Activated naive CD8-positive, alpha-beta T cell treated with anti-CD3 and anti-CD28 coated beads for 36 hours (primary cell): ENCODE measurements at places on chromosomes 11 and 22. TPM values are rescaled to one million over a fixed set of nuclear protein-coding genes. Genes with fewer than 3 reads are reported as not detected.

DNA sequence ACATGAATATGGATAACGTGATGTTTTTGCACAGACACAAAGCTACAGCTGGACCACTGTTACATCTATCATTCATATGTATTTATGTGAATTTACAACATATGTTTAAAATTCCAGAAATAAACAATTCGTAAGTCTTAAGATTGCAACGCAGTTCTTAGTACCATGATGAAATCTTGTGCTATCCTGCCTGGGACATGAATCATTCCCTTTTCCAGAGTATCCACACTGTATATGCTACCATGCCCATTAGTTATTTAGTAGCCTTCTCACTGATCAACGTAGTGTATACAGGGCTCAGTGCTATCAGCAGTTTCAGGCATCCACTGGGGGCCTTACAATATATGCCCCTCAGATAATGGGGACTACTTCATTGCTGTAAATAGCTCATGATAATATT lies 4.3 kb downstream of the ATL3 start:
- no peak for DNase-seq
- peaks cover 8% of the 10 kb centered on the region for H3K36me3 ChIP-seq
- no peak overlapping the region for H3K4me3 ChIP-seq
- H3K4me1 ChIP-seq = peaks cover 40% of the 10 kb centered on the region

- no peak for DNase-seq
- H3K27ac ChIP-seq = no peak overlapping the region
- H3K4me1 ChIP-seq = no peaks in the 10 kb centered on the region
- no peaks in the 10 kb centered on the region for H3K36me3 ChIP-seq
- H3K27me3 ChIP-seq = peaks cover 6% of the 10 kb centered on the region
These were observed 28.0 kb downstream of the ZC3H12C start for GRCh38 chr11:110121204-110121603.

DNA sequence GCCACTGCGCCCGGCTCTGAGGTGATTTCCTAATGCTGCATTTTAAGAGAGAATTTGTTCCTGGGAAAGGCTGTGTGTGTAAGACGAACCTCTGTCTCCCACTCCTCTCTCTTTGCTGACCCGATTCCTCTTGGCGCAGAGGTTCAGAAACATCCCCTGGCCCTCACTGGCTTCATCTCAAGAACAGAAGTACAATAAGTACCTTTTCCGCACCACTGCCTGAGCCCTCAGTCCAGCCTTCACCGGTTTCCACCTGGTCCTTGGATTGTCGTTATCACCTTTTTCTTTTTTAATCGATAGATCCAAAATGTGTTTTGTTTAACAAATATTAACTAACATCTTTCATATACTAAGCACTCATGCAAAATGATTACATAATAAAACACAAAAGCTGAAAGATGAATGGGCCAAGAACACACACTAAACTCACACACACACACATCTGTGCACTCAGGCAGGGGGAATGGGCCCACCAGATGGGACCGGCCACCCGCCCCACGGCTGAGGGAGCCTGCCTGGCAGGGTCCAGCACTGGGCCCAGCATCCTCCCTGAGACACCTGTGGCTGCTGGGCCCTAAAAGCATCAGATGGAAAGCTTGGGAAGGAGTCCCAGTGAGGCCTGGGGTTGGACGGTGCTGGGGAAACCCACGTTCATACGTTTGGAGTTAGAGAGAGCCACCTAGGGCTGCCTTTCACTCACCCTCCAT lies 50.4 kb upstream of the A4GALT start:
- peaks cover 6% of the 10 kb centered on the region for H3K27me3 ChIP-seq
- no peak overlapping the region for H3K27ac ChIP-seq
- H3K4me3 ChIP-seq = no peak overlapping the region

Gene C11orf52
- total RNA-seq = not detected

Gene YPEL4
- 0.38 TPM for total RNA-seq

Gene MUC15
- not detected for total RNA-seq

DNA sequence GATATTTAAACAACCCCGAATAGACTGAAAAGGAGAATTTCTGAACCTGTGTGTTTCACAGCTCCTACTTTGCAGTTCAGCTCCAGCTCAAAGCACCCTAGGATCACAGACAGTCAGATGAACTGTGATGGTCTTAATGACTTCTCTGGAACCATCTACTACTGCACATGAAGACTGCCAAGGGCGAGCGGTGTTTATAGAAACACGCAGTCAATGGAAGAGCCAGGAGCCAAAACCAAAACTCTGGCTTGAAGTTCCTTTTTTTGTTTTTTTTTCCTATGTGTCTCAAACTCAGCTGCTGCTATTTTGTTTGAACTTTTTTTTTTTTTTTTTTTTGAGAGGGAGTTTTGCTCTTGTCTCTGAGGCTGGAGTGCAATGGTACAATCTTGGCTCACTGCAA lies 382.6 kb upstream of the SYN3 start:
- no peaks in the 10 kb centered on the region for H3K4me1 ChIP-seq
- no peak for DNase-seq
- peaks cover 2% of the 10 kb centered on the region for H3K36me3 ChIP-seq
- no peak overlapping the region for H3K4me3 ChIP-seq
- H3K27ac ChIP-seq = no peak overlapping the region

Gene LRRC75B
- total RNA-seq = 1.1 TPM

GRCh38 chr11:81644239-81644840 lies 1089.3 kb downstream of the FAM181B start:
- H3K27me3 ChIP-seq = peaks cover 26% of the 10 kb centered on the region
- H3K4me3 ChIP-seq = no peak overlapping the region
- H3K36me3 ChIP-seq = no peaks in the 10 kb centered on the region
- peaks cover 2% of the 10 kb centered on the region for H3K4me1 ChIP-seq

DNA sequence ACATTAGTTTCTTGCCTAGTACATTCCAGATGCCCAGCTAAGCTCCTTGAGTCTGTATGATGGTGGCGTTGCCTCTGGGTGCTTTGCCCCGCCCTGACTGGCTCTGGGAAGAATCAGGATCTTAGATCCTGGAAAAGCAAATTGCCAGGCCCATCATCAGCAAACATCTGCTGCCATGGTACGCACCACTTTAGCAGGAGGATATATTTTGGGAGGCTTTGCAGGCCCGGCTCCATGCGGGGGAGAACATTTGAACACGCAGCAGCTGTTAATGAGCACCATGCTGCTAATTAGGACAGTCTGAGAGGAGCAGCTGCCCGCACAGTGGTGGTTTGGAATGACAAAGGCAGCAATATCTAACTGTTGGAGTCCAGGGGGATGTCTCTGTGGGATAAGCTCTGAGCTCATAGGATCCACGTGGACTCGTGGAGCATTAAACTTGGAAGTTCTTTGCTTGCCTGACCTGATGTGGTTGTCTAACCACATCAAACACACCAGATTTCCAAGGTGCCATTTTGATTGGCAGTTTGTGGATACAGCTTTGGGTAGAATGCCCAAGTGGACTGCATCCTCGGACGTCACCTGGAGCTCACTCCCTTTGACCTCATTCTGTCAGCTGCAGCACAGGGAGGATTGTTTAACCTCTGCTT lies 217.0 kb upstream of the ZBED5 start:
- no peak for DNase-seq
- H3K27ac ChIP-seq = no peak overlapping the region
- no peaks in the 10 kb centered on the region for H3K36me3 ChIP-seq
- H3K4me3 ChIP-seq = no peak overlapping the region
- H3K4me1 ChIP-seq = no peaks in the 10 kb centered on the region
- no peaks in the 10 kb centered on the region for H3K27me3 ChIP-seq

DNA sequence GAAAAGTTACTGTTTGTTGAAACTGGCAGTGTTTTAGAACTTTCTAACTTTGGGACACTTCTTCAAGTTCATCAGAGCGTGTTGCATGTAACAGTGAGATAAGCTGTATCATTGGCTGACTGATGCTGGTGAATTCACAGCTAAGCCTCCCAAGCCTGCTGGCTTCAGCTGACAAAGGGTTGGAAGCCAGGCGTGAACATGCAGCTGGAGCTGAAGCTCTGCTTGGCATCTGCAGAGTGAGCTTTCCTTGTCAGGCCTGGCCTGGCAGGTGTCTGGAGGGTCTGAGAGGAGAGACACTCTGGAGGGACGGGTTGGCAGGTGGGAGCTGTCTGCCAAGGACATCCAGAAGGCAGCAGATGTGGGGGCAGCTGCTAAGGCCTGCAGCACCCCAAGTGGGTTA lies 1.5 kb downstream of the AMPD3 start:
- DNase-seq = no peak
- H3K36me3 ChIP-seq = peaks cover 15% of the 10 kb centered on the region
- peak overlapping the region; percentile 89 for H3K4me3 ChIP-seq
- H3K27me3 ChIP-seq = no peaks in the 10 kb centered on the region
- H3K27ac ChIP-seq = peak overlapping the region; percentile 93
- peaks cover 72% of the 10 kb centered on the region for H3K4me1 ChIP-seq

- no peak overlapping the region for H3K27ac ChIP-seq
- H3K36me3 ChIP-seq = no peaks in the 10 kb centered on the region
- peaks cover under 1% of the 10 kb centered on the region for H3K27me3 ChIP-seq
- H3K4me3 ChIP-seq = no peak overlapping the region
These were observed 8.9 kb downstream of the BRSK2 start for GRCh38 chr11:1398528-1399235.

GRCh38 chr11:70433966-70434812 lies 35.9 kb downstream of the CTTN start:
- no peak for DNase-seq
- H3K36me3 ChIP-seq = peaks cover 3% of the 10 kb centered on the region
- H3K27me3 ChIP-seq = peaks cover 8% of the 10 kb centered on the region
- H3K4me1 ChIP-seq = no peaks in the 10 kb centered on the region
- H3K27ac ChIP-seq = no peak overlapping the region

Gene PRODH
- total RNA-seq = not detected

DNA sequence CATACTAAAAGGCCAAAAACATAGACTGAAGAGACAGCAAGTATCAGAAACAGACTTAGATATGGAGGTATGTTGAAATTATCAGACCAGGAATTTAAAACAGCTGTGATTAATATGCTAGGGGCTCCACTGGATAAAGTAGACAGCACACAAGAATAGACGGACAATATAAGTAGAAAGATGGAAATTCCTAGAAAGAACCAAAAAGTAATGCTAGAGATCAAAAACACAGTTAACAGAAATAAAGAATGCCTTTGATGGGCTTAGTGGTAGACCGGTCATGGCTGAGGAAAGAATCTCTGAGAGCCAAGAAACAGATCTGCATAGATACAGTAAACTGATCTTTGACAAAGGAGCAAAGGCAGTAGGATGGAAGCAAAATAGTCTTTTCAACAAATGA lies 250.2 kb downstream of the SWAP70 start:
- no peak overlapping the region for H3K27ac ChIP-seq
- no peak overlapping the region for H3K4me3 ChIP-seq
- H3K27me3 ChIP-seq = no peaks in the 10 kb centered on the region

GRCh38 chr22:19776433-19777031 lies 16.0 kb downstream of the TBX1 start:
- no peak for DNase-seq
- H3K4me1 ChIP-seq = peaks cover 14% of the 10 kb centered on the region
- no peaks in the 10 kb centered on the region for H3K36me3 ChIP-seq
- no peak overlapping the region for H3K27ac ChIP-seq
- no peak overlapping the region for H3K4me3 ChIP-seq
- H3K27me3 ChIP-seq = peaks cover 65% of the 10 kb centered on the region

DNA sequence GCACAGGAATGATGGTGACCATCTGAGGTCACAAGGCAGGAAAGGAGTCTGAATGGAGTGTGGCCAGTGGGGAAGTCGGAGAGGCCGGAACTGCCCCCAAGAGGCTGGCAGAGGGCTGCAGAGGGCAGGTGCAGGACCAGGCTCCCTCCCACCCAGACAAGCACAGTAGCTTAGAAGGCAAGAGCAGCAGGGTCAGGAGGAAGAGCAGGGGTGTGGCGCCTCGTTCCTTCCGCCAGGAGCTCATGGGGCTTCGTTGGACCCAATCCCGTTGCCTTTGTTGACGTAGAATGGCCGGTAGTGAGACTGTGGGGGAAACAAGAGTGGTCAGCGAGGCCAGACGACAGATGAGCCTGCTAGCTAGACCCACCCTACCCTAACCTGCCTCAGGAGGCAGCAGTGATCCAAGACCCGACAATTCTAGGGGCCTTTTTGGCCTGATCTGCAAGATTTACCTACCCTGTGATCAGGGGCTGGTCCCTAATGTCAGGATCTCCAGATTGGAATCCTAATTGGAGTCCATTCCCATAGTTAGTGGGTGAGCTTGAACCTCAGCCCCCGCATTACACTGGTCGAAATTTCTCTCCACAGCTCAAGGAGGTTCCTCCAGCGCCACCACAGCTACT lies 25.6 kb downstream of the TRIM29 start:
- H3K4me3 ChIP-seq = no peak overlapping the region
- H3K4me1 ChIP-seq = no peaks in the 10 kb centered on the region
- no peak for DNase-seq
- H3K27ac ChIP-seq = no peak overlapping the region

Gene PRG3
- total RNA-seq = not detected

- H3K27ac ChIP-seq = no peak overlapping the region
- peaks cover 41% of the 10 kb centered on the region for H3K4me1 ChIP-seq
- H3K27me3 ChIP-seq = no peaks in the 10 kb centered on the region
These were observed 34.3 kb upstream of the CD44 start for GRCh38 chr11:35104655-35105054.
